ENCODE measurements at places on chromosomes 3 and 15.

GRCh38 chr3:188304501-188304900 is 150.5 kb downstream of the LPP start:
- DNase-seq = no peak

GRCh38 chr3:195904368-195904767 is 4.0 kb downstream of the TNK2 start:
- no peak for DNase-seq

- no peak for DNase-seq
These were observed 222.8 kb upstream of the UBE2E2 start for GRCh38 chr3:22980346-22980745.

DNA sequence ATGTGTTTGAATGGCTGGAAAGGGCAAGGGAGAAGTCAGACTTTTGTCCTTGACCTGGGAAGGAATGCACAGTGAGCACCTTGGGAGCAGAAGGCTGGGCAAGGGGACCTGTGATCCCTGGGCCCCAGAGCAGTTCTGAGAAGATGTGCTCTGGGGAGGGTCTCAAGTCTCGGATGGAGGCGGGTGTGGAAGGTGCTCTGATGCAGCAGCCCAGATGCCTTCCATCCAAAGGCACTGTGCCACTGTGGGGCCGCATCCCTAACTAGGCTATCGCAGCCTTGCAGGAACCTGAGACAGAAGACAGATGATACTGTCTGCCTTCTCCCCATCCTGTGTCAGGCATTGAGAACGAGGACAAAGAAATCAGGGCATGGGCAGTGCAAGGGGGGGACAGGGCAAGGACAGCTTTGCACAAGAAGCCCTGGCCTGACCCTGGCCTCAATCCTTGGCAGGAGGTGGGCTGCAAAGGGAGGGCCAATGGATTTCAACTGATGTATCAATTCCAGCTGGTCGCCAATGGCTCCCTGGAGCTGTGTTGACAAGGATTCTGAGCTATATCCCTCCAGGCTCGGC is 14.6 kb upstream of the PRKCD start:
- no peak for DNase-seq

- peak; percentile 75 for DNase-seq
These were observed at the start of gene HRH1 for GRCh38 chr3:11154036-11154952. HRH1 (plus strand) TSS chr3:11154493; CDS start chr3:11259038, 104,545 bp downstream.

DNA sequence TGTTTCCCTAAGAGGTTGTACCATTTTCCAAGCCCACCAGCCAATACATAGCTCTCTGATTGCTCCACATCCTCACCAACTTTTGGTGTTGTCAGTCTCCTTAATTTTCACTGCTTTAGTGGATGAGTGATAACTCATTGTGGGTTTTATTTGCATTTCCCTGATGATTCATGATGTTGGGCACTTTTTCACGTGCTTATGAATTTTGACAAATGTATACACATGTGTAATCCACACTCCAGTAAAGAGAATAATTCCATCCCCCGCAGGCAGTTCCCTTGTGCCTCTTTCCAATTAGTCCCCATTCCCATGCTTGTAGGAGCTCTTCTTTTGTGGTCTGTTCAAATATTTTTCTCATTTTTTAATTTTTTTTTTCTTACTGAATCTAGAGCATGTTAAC is 52.4 kb downstream of the ANP32A start:
- DNase-seq = peak; percentile 42

DNA sequence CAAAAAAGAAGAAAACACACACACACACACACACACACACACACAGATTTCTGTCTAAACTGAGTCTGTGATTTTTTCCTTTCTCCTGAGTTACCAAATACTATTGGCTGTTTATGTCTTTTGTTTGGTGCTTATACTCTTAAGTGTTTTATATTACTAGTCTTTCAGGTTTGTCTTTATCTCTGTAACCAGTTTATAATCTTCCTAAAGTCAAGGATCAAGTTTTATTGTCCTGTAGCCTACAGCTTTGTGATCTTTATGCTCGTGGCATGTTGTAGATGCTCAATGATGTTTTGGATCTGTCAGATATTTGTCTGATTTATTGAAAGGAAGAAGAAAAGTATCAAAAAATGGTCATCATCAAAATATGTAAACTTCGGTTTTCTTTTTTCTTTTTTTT is 4.6 kb downstream of the MAP2K5 start:
- DNase-seq = no peak

DNA sequence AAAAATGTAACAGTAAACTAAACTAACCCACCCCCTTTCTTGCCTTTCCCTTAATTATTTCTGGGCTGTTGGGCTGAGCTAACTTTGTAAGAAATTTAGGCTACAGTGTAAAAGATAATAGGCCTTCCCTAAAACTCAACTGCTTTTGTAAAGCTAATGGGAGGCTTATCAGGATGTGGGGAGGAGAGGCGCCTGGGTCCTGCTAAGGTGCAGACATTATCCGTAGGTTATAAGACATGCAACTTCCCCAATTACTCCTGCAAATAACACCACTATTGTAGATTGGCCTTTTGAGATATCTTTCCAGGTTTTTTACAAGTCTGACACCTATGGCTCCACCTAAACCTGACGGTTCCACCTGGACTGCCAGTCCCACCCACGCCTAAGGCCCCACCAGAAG is 88.3 kb downstream of the NPAP1 start:
- DNase-seq = no peak

DNA sequence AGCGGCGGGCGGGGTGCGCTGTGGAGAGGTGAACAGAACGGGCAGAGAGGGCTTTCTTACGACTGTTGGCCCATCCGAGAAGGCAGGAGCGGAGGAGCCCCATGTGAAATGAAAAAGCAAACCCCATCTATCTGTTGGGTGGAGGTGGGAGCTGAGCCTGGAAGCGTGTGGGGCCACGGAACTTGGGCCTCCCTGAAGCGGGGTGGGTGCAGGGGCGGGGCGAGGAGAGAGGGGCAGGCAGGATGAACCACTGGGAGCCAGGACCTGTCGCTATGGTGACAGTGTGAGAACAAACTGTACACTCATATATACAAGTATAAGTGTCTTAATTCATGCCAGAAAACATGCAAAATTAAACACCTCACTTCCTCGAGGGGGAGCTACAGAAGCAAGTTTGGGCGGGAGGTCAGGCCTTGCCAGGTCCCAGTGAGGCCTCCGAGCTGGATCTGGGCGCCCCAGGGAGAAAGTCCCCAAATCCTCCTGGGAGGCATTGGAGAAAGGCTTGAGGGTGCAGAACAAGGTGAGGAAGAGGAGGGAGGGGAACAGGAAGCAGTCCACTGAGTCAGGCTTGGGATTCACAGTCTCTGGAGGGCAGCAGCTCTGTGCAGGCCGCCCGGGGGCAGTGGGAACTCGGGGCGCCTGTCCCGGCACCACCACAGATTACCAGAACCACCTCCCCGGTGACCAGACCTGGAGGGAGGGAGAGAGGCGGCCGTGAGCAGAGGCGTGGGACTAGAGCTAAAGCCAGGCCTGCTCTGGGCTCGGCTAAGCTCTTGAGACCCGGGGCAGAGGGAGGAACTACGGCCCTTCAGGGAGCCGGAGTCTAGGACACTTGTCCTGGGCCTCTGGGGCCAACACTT is 34.8 kb downstream of the RBPMS2 start:
- peak; percentile 79 for DNase-seq

DNA sequence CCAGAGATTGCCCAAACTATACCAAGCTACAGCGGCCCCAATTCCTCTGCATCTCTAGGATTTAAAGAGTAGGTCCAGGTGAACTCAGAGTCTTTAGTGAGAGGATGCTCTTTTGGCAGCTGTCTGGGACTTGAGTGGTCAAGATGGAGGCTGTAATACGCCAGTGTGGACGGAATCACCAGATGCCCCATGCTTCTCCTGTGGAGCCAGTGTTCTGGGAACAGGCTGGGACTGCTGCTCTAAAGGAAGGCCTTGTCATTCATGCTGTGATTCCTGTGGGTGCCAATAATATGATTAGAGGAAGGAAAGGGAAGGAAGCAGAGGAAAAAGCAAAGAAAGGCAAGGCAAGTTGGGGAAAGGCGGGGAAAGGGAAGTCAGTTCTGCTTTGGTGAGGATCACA is 17.4 kb upstream of the NOX5 start:
- DNase-seq = no peak

GRCh38 chr3:66376568-66376967 is 124.3 kb downstream of the LRIG1 start:
- peak; percentile 48 for DNase-seq

DNA sequence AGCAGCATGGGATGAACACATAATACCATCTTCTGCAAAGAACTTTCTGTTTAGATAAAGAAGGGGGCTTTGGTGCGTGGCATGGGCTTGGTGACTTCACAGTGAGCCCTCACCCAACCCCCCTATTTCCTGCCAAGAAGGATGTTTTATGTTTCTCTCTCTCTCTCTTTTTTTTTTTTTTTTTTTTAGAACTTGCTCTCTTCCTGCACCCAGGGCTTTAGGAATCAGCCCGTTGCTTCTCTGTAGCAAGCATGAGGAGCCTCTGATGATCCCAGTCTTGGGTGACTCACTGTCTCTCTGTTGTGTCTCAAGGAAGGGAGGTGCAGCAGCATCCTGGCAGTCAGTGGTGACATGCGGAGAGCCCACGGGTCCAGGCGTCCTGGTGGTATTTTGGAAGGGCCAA is 49.1 kb downstream of the CCK start:
- peak; percentile 85 for DNase-seq

DNA sequence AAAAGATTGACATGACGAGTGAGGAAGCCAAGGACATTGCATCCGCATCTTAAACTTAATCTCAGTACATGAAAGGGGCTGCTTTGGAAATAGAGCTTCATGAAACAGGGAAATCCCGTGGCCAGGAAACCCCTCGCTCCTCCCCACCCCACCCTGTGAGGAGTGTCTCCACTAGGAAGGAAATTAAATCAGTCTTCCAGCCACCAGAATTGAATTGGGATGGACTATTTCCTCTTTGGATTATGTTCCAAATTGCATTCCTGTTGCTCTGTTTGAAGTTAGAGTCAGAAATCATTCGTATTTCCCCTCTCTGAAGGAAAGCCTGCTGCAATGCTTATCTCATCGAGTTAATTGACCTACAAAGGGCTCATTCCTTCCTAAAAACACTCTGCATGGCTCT is 35.8 kb downstream of the CLDN11 start:
- DNase-seq = no peak

DNA sequence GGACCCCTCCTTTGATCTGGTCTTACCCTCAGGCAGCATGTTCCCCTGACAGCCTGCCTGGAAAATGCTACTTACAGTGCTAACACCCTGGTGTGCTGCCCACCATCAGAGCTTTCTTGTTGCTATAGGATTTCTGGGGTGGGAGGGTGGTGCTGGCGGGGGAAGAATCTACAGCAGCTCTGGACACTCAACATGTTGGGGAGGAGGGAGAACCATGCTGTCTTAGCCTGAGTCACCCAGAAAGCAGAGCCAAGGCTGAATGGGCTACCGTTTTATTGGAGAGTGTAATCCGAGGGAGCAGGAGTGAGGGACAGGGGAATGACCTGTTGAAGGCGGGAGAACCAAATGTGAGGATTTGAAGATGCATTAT is 45.6 kb downstream of the MFSD1 start:
- peak; percentile 54 for DNase-seq

All from GM23248 (cell line).